ENCODE measurements at places on chromosomes 1 and 21. TPM values are rescaled to one million over a fixed set of nuclear protein-coding genes. Genes with fewer than 3 reads are reported as not detected.

TMEM82 gene
- total RNA-seq, result not detected

FAM177B gene
- total RNA-seq, result not detected

MSH4 gene
- 0.54 TPM for total RNA-seq

RBM8A gene
- total RNA-seq, result 354 TPM

LCE2A gene
- not detected for total RNA-seq

GOLT1A gene
- total RNA-seq, result not detected

CYP2J2 gene
- 0.54 TPM for total RNA-seq

SHISA4 gene
- 0.73 TPM for total RNA-seq

MYBPHL gene
- not detected for total RNA-seq

DCDC2B gene
- total RNA-seq, result not detected

REN gene
- total RNA-seq, result not detected

PALMD gene
- total RNA-seq, result not detected

SEC16B gene
- not detected for total RNA-seq

BPNT1 gene
- 27.0 TPM for total RNA-seq

C1orf226 gene
- not detected for total RNA-seq

HEYL gene
- total RNA-seq, result 0.10 TPM

CHIA gene
- not detected for total RNA-seq

FAM78B gene
- total RNA-seq, result 1.0 TPM

NCF2 gene
- total RNA-seq, result 5.9 TPM

DNM3 gene
- total RNA-seq, result 0.62 TPM

ZBTB8A gene
- total RNA-seq, result 0.41 TPM

KLHL17 gene
- 49.7 TPM for total RNA-seq

PRAMEF7 gene
- total RNA-seq, result not detected

SLC44A3 gene
- not detected for total RNA-seq

PAPPA2 gene
- 0.10 TPM for total RNA-seq

HHIPL2 gene
- total RNA-seq, result 0.16 TPM

TRIM62 gene
- 4.5 TPM for total RNA-seq

SPRR5 gene
- total RNA-seq, result not detected
